ENCODE measurements at places on chromosomes 7 and 10. TPM values are rescaled to one million over a fixed set of nuclear protein-coding genes. Genes with fewer than 3 reads are reported as not detected.

The MRC1 gene
- 0.12 TPM for total RNA-seq

The TCF7L2 gene
- 0.88 TPM for total RNA-seq

The PLXNA4 gene
- under 0.01 TPM for total RNA-seq

The CPN1 gene
- total RNA-seq: not detected

The UBTD1 gene
- 32.5 TPM for total RNA-seq

The CCDC172 gene
- not detected for total RNA-seq

The NUTM2E gene
- total RNA-seq: not detected

The PAX4 gene
- total RNA-seq: not detected

The ZNF25 gene
- total RNA-seq: 1.2 TPM

The ZNF736 gene
- 0.81 TPM for total RNA-seq

The GIMAP1 gene
- total RNA-seq: not detected

The IFRD1 gene
- 24.1 TPM for total RNA-seq

The PALD1 gene
- 34.8 TPM for total RNA-seq

The CCL24 gene
- total RNA-seq: not detected

The ADAM8 gene
- total RNA-seq: 0.68 TPM

- DNase-seq: no peak
Measured at GRCh38 chr10:79057481-79058275, 11.1 kb upstream of the ZMIZ1 start.

DNA sequence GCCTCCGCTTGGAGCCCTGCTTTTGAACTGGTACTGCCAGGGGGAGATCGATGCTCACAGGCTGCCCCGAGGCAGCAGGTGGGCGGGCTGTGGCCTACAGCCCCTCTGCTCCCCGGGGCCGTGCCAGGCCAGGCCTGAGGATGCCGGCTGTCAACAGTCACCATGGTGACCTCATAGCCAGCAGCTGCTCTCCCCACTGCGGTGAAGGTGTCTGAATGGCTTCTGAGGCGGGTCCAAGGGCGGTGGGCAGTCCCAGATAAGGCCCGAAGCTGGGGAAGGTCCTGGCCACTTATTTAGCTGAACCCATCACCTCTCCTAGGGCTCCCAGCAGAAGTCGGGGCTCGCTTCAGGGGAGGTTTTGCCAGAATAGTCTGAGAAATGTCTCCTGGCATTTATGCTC, 179.3 kb downstream of the ARHGAP12 start:
- DNase-seq: no peak

GRCh38 chr10:49498425-49498824, 40.5 kb downstream of the ERCC6 start:
- no peak for DNase-seq

DNA sequence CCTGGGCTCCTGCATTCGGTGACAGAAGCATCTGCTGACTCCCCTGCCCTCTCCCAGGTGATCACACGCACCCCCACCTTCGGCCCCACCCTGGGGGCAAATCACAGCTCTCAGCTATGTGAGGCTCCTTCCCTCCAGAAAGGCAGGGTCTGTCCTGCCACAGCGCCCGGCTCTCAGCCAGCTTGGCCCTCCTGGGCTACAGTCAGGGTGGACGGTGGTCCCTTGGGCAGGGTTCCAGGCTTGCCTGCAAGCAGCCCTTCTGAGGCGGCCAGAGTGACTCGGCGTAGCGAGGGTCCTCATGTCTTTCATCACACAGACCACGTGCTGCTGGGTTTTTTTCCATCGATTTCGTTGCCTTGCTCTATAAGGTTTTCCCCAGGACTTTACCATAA, 53.6 kb upstream of the EBF3 start:
- no peak for DNase-seq

DNA sequence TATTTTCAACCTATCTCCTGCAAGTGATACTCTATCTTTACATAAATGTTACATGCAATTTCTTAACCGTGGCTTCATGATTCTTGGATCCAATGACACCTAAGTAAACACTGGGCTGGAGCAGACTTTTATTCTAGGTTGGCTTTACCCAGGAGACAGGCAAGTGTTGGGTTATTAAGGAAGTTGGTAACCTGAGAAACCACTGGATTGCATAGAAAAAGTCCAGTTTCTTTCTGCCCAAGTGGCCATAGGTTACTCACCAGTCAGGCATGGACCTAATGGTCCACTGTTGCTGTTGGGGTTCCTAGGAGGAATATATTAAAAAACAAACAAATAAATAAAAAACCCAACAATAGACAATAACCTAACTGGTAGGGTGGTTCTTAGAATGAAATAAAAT, 112.8 kb downstream of the SEMA3D start:
- DNase-seq: no peak

- DNase-seq: no peak
Measured at GRCh38 chr10:104297697-104298660, 29.0 kb downstream of the GSTO2 start.

DNA sequence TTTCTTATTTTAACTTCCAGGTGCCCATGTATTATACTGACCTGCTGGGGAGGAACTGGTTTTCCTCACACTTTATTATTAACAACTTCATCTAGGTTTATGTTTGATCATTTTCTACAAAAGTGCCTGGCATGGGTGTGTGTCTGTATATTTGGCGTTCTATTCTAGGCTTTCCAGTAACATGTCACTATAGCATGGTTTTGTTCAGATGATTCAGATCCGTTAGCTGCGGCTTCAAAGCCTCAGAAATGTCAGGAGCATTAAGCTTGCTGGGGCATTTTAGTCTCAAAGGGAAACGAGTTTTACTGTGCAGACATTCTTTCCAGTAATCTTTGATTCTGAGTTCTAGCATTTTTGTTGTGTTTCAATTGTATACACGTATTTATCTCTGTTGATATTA, 2.3 kb downstream of the INPP5A start:
- DNase-seq: no peak

DNA sequence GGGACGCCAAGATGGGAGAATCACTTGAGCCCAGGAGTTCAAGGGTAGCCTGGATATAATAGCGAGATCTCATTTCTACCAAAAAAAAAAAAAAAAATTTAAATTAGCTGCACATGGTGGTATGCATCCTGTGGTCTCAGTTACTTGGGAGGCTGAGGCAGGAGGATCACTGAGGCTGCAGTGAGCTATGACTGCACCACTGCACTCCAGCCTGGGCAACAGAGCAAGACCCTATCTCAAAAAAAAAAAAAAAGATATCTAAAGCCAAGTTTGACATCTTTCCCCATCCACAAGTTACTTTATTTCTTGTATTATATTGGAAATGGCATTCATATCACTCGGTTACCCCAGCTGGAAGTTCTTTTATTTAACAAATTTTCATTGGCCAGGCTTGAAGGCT, 3.4 kb upstream of the PIP4K2A start:
- DNase-seq: no peak

GRCh38 chr10:6181249-6181648, 21.5 kb upstream of the PFKFB3 start:
- DNase-seq: no peak

DNA sequence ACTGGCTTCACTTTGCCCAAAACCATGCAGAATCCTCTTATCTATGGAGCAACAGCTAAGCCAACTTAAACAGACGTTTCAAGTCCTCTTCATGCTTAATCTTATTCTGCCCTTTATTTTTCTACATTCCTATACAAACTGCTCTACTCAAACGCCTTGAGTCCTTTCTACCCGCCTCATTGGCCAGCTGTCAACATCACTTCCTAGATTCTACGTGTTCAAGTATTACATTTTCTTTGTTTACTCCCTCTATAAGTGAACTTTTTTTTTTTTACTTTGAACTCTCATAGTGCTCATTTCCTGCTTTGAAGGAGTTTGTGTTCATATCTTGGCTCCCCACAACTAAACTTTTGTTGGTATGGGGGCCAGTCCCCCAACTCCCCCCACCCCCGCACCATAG, 28.9 kb upstream of the SLC26A5 start:
- no peak for DNase-seq

DNA sequence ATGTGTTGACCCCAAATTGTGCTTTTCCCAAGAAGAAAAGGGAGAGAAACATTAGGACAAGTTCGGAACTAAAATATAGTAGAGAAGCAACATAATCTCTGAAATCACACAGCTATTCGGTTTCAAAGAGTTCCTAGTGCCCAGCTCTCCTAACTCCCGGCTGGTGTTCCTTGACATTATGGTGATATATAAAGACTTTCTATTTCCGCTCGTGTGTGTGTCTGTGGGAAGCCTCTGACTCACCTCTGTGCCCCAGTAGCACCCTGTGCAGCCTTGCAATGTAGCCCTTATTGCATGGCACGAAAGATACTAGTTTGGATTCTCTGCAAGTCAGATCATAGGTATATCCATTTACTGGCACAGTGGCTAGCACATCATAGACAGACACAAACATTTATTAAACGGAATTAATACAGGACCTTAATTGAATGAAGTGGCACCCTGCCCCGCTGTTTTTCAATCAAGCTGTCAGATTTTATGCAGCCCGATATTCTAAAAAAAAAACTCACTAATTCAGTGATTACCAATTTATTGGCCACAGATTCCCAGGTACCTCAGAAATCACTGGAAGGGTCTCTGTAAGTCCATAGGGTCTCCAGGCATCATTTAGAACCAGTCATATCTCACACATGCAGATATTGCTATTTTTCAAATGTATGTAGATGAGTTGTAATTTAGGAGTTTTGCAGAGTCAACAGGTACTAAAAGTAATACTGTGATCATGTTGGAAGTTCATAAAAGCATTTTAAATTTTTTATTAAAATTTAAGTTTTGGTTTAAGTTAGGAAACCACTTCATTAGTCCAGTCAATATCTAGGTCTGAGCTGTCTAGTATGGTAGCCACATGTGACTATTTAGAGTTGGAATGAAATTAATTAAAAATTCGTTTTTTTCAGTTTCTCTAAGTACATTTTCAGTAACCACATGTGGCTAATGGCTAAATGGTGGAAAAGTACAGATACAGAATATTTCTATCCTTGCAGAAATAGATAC, 43.3 kb downstream of the SFTPD start:
- peak; percentile 49 for DNase-seq

DNA sequence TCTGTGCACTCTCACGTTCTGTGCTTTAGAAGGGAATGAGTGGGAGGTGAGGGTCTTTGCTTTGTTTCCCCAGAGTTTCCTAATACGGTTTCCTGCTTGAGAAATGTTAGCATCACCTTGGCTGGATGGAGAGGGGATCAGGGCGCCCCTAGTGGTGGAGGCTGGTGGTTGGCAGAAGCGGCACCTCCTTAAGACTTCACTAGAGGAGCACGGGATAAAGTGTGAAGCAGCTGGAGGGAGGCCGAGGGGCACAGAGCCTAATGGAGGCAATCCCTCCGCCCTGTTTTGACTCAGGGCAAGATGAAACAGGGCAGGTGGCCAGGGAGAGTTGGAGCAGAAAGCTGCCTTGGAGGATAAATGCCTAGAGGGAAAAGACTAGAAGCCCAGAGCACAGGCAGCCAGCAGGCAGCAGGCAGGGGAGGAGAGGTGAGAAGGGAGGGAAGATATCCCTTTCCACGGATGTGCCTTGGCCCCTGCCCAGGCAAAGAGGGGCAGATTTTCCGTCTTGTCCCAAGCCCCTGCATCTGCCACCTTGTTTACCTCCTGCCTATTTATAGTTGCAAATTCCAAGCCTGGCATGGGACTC, 56.0 kb upstream of the BTRC start:
- peak; percentile 76 for DNase-seq

- DNase-seq: peak; percentile 62
Measured at GRCh38 chr10:115026056-115026745, 67.0 kb upstream of the ATRNL1 start.

GRCh38 chr7:112622159-112622715, 141.4 kb downstream of the LSMEM1 start:
- DNase-seq: no peak

- DNase-seq: no peak
Measured at GRCh38 chr10:103504181-103504783, 10.8 kb downstream of the NEURL1 start.

DNA sequence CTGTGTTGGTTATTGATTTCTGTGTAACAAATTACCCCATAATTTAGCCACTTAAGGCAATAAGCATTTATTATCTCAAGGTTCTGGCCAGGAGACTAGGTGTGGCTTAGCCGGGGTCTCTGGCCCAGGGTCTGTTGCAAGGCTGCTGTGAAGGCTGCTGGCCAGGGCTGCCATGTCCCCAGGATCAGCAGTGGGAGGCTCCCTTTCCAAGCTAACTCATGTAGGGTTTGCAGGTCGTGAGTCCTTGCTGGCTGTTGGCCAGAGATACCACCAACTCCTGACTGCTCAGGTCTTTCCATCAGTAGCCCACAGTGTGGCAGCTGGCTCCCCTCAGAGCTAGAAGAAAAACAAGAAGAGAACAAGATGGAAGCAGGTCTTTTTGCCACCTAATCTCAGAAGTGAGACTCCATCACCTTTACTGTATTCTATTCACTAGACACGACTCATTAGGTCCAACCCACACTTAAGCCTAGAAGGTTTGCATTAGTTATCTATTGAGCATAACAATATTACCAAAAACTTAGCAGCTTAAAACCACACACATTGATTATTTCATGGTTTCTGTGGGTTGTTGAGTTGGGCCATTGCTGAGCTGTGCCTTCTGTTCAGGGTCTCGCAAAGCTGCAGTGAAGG, 185.6 kb downstream of the PFKFB3 start:
- DNase-seq: no peak

DNA sequence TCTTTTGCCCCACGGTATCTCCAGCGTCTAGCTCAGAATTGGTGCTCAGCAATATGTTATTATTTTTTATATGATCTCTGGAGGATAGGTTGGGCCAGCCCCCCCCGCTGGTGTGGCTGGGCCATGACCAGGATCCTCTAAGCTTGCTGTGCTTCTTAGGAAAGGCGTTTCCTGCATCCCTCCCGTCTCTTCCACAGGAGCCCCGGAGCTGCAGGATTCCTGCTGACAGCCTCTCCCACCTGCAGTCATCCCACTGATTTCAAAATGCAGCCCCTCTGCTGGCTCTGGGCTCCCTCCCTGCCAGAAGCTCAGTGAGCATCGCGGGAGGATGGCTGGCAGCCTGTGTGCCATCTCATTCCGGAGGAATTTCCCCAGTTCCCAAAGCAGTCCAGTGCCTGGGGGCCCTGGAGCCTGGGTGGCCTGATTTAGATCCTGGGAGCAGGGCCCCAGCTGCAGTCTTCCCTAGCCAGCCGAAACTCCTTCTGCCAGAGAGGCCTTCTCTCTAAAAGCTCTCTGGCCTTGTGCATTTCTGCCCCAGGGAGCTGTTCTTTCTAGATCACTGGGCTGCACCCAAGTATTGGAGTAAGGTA, 21.8 kb upstream of the GOLGA7B start:
- peak; percentile 53 for DNase-seq

DNA sequence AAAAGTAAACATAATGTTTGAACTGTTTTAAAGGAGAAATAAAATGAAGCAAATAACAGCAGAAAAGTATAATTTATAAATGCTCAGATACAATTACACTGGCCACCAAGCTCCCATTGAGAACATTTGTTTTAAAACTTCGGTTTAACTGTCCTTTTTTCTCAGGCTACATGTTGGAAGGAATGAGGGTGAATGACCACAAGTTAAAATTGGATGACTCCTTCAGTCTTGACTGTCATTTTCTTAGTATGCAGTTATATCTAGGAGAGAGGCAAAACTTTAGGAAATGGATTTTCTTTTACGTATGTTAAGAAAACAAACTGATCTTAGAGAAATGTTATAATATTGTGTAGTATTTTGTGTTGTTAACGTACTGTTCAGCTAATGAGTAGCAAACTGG, 5.0 kb downstream of the TRIM24 start:
- DNase-seq: no peak

DNA sequence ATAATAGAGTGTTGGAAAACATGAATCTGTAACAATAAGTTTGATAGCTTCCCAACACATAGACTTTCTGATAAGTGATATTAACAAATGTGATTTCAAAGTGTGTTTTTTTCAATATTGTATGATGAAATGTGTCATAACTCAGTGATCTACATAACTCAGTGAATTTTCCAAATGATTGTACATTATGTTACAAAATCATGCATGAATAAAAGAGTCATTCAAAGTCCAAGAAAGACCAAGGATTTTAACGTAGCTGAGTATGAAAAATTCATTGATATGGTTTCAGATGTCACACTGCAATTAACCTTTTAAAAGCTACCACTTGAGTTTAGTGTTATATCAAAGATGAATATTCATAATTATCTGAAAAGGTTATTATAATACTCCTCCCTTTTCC, 111.2 kb downstream of the MYOF start:
- no peak for DNase-seq

Data from G401 (cell line).